ENCODE measurements at places on chromosomes 5 and 9.
A peak's percentile ranks its signal among the peaks of the same experiment; 100 is the strongest.

GRCh38 chr5:169631360-169631759 is 5.7 kb upstream of the DOCK2 start:
- no peak for DNase-seq

- no peak for DNase-seq
Observed at GRCh38 chr9:108784998-108785397, 70.8 kb downstream of the ACTL7B start.

DNA sequence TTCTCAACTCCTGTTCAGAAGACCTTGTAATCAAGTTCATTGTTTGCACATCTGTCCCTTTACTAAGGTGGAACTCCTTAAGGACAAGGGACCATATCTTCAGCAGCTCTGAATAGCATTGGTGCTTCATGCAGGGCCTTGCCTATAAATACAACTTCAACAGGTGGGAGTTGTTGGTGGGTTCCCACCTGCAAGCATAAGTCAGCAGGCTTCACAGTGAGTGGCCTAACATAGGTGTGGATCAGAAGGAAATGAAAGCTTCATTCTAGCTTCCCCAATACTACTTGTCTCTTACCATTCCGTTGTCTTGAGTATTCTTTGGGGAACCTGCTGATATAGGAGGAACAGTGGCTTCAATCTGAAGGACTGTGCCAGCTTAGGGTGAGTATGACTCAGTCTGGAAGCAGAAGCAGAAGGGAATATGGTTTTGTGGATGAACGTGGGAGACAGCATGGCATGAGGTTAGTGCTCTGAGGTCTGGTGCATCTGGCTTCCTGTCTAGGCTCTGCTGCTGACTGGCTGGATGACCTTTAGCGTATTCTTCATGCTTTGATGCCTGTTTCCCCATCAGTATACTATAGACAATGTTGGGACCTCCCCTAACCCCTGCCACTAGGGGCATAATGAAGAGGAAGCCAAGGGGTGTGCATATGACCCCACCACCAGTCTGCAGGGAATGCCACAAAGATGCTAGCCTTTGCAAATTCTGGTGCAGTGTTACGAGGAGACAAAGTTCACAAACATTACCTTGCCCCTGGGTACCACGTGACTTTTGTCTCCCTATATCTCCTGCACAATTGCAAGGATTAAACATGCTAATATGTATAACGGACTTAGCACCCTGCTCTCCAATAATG is 192.3 kb downstream of the PALM2AKAP2 start:
- peak; percentile 18 for DNase-seq

GRCh38 chr5:127111112-127111511 is 37.8 kb upstream of the C5orf63 start:
- DNase-seq: no peak

GRCh38 chr5:80189201-80189600 is 66.6 kb downstream of the SERINC5 start:
- no peak for DNase-seq

DNA sequence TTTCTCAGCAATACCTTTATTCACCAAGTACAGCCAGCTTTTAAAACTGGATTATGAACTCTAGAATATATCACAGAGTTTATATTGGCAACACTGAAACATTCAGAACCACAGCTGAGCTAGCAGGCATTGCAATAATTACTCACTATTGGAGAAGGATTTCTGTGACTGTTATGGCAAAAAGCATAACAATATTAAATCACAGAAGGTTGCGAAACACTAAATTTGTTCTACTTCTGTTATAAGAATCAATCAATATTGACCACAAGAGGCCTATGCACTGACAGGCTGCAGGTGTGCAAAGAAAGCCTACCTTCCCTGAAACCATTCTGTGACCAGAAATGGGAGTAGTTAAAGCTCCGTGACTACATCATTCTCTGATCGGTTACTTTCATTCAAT is 59.2 kb downstream of the AP3B1 start:
- DNase-seq: no peak

All from CD4-positive, alpha-beta T cell treated with Interleukin-10 for 1 hour (primary cell).